ENCODE measurements at places on chromosomes 5 and 9.

DNA sequence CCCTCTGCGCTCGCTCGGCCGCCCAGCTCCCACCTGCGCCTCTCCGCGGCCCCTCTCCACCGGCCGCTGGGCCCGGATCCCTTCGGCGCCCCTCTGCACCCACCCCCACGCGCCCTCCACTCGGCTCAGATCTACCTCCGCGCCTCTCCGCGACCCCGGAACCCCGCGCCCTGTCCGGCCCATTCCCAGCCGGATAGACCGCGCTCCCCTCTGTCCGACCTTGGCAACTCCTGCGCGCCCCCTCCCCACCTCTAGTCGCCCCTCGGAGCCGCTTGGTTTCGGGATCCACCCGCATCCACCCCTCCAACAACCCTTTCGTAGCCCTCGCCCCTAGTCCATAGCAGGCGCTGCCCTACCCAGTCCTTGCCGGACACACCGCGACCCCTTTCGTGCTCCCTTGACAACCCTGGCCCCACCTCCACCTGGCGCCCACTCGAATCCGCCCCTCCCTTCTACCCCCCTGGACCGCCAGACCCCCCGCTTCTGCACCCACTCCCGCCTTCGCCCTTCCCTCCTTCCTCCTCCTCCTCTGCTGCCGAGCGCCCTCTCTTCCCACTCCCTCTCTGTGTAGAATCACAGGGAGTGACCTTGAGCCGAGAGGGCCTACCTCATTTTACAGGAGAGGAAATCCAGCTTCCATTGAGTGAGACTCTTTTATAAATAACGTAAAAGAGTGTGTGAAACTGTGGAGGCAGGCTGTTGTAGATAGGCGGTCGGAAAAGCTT, 525 bp upstream of the AK3 start:
- DNase-seq = no peak

DNA sequence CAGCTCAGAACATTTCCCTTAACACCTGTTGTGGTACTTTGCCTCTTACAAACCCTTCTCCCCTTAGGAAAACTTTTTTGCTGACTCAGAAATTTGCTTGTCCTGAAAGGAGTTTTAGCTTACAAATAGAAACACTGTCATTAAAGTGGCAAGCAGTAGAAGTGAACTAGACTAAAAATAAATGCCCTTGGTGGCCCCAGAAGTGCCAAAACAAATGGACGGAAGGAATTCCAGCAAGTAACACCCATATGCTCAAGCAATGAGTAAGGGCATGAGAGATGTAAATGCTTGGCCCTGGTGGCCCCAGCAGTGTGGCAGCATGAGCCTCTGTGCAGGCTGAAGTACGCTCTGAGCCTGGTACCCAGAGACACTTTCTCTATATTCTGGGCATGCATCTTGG, 8.6 kb downstream of the VLDLR start:
- DNase-seq = no peak

DNA sequence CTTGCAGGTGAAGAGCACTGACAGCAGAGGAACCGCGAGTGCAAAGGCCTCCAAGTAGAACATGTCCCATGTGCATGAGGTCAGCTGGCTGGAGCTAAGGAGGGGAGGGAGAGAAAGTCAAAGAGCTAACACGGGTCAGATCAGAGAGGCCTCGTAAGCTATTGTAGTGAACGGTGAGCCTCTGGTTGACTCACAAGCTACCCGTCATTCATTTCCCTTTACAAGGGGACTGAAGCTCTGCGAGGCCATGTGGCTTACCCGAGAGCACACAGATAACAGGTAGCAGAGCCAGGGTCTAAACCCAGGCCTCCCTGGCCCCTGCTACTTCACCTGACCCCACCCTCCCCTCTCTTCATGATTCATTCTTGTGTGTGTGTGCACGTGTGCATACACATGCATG, 152.7 kb upstream of the ADRA1B start:
- no peak for DNase-seq

DNA sequence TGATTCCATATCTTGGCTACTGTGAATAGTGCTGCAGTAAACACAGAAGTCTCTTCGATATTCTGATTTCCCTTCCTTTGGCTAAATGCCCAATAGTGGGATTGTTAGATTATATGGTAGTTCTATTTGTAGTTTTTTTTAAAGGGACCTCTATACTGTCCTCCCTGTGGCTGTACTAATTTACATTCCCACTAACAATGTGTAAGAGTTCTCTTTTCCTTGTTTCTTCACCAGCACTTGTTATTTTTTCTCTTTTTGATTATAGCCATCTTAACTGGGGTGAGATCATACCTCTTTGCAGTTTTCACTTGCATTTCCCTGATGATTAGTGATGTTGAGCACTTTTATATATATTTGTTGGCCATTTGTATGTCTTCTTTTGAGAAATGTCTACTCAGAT, 102.0 kb downstream of the CARTPT start:
- DNase-seq = no peak

DNA sequence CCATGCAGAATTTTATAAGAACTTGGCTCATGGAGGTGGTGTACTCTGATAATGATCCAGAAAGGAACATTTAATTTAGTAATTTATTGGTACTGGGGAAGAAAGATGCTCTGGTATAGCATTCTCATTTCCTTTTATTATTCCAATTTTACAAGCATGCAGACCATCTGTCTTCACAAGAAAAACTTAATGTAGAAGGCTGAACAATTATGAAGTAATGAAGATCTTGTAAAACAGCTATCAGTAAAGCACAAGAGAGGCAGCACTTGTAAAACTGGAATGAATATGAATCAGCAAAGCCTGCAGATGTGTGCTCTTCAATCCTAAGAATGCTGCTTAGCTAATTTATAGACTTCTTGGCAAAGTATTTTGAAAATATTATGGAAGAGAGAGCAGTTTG, 300.0 kb downstream of the YTHDC2 start:
- no peak for DNase-seq

DNA sequence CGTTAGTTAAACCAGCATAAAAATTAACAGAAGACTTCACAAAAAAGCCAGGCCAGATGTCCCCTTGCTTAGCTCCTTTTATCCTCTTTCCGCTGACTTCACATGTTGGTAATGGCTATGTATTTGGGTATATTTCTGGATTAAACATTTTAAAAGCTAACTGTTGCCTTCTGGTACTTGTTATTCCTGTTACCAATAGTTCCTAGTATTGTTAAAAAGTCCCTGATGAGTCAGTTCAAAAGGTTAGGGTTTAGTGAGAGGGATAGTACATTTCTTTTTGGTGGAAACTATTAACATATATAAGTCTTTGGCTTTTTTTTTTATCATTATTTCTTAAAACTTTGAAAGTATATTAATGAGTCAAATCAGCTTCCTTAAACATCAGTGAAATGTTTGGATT, 103.2 kb upstream of the ELL2 start:
- DNase-seq = no peak

- DNase-seq = no peak
Measured at GRCh38 chr9:126301985-126302603, 24.5 kb upstream of the MVB12B start.

DNA sequence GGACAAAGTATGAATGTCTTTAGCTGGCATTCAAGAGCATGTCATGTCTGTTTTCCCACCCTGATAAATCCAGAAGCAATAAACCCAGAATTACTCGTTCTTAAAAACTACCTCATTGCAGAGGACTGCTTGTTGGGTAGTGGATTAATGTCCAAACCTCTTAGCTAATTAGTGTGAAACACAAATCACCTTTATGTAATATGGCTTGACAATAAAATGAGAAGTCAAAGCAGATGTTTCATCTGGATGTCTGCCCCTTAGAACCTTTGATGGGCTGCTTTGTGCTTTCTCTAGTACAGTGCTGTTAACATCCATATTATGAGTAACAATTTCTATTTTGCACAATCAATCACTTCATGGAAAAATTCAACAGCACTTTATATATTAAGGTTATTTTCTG, 149.1 kb upstream of the TUT7 start:
- no peak for DNase-seq

DNA sequence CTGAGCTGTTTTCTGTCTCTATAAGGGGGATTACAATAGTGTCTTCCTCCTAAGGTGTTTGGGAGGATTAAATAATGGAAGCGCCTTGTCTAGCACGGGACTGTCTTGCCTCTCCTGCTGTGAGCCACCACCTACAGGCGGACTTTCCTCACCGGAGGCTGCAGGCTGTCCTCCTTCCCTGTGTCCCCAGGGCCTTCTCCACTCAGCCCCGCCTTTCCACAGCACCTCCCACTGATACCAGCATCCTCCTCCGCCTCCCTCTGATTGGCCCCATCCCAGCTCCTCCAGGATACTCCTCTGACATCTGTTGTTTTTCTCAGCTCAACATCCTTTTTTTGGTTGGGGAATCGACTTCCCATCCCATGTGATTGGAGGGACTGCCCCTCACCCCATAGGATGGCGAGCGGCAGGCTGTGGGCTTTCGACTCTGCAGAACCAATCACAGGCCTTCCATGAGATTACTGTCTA, 851 bp upstream of the ZDHHC12 start:
- DNase-seq = no peak

DNA sequence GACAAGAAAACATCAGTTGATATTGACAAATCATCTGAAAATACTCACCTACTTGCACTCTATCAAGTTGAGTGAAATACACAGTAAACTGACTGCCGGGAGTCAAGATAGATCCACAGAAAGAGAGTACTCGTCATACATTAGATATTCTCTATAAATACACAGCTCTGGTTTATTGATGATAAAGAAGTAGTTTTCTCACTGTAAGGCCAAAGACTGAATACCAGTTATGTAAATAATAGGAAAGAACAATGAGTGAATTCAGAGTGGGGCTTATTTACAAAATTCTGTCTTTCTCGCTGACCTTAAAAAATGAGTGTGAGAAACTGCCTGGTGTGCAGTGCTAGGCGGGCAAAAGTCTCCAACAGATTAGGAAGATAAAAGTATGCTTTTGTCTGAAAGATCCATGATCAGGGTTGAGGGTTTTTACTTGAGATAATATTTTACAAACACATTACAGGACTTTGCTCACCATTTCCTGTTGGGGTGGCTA, 341.0 kb downstream of the KCTD16 start:
- DNase-seq = no peak

DNA sequence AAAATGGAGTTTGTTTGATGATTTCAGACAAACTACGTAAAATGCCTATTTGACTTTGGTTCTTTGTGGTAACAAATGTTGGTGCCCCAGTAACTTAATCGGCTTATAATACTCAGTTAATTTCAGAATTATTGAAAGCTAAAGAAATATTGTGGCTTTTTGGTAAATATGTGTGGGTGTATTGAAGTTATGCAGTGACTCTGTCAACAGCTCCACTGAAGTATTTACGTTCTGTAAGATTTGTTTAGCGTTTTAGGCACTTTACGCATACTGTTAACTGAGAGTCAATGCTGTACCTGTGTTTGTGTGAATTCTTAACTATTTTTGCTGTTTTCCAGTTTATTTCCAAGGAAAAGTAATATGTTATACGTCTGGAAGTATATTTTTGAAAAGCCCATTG, 2.2 kb downstream of the RAD23B start:
- DNase-seq = no peak

GRCh38 chr5:36444582-36445418, 143.1 kb upstream of the RANBP3L start:
- DNase-seq = no peak

DNA sequence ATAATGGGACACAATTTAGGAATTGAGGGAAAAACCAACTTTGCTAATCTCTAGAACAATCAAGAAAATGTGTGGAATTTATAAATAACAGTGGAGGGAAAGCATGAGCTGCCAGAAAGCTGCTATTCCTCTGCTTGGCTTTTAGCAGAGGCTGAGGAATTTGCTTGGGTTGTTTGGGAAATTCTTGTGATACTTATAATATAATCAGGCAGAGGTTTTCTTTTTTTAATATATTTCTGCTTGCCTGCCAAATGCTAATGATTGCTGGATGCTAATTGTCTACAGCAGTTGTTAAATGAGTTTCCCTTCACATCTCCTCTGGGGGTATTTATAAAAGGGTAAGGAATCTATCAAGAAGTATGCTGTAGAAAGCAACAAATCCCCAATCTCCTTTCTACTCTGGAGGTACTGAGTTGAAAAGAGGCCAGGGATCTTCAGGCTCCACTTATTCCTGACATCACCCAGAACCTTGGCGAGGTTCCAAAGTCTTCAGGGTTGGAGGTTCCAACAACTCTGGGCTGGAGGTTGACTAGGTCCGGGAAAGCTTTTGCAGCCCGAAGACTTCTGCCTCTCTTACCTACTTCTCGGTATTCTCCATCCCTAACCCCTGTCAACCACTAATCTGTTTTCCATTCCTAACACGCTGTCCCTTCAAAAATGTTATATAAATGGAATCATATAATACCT, 60.4 kb upstream of the TMED7 start:
- DNase-seq = no peak

- no peak for DNase-seq
Measured at GRCh38 chr5:57863661-57864060, 381.1 kb upstream of the ACTBL2 start.

- DNase-seq = no peak
Measured at GRCh38 chr5:62509806-62510205, 68.8 kb upstream of the LRRC70 start.

DNA sequence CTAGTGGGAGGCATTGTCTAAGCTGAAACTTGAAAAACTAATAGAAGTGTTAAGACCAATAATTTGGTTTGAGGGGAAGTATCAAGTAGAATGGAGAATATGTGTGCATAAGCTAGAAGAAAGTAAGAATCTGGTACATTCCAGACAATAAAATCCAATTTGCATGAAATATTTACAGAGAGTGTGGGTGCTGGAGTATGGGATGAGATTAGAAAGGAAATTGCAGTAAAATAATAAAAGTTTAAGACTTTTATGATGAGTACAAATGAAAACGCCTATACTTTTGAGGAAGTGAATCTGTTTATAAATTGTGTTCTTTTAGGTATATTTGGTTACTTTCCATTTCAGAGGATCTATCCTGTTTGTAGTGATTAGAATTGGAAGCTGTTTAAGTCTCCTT, 165.4 kb upstream of the TNC start:
- DNase-seq = no peak

- no peak for DNase-seq
Measured at GRCh38 chr9:105832096-105832710, 137.9 kb downstream of the TMEM38B start.

DNA sequence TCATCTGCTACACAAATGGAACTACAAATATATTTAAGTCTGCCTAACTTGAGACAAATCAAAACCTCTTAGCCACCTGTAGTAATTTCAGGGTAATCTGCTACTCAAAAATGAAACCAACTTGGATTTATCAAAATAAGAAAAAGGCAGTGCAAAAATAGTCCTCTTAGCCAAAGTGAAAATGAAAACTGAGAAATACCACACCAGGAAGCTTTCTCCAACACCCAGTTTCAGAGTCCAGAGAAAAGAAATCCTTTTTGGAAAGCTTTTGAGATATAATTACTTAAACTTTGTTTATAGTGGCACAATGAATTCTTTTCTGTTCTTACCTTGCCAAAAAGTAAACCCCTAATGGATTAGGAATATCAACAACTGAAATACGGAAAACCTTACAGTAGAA, 990.4 kb downstream of the EFNA5 start:
- no peak for DNase-seq

GRCh38 chr5:68544091-68544647, 328.6 kb downstream of the PIK3R1 start:
- DNase-seq = no peak

GRCh38 chr9:137021979-137022661, 5.9 kb downstream of the ABCA2 start:
- DNase-seq = peak; percentile 49

GRCh38 chr9:136741883-136742571, 713 bp downstream of the LCN10 start:
- no peak for DNase-seq

- DNase-seq = no peak
Measured at GRCh38 chr5:112636751-112637150, 100.9 kb upstream of the APC start.
